NCI-H2081 (cell line): ENCODE measurements at places on chromosomes 11 and 22.

GRCh38 chr11:19939415-19939929 is 220.8 kb downstream of the DBX1 start:
- DNase-seq, result no peak

- no peak for DNase-seq
These were observed 12.1 kb downstream of the MTNR1B start for GRCh38 chr11:92981508-92982043.

GRCh38 chr11:88363648-88364065 is 26.1 kb upstream of the CTSC start:
- DNase-seq, result no peak

DNA sequence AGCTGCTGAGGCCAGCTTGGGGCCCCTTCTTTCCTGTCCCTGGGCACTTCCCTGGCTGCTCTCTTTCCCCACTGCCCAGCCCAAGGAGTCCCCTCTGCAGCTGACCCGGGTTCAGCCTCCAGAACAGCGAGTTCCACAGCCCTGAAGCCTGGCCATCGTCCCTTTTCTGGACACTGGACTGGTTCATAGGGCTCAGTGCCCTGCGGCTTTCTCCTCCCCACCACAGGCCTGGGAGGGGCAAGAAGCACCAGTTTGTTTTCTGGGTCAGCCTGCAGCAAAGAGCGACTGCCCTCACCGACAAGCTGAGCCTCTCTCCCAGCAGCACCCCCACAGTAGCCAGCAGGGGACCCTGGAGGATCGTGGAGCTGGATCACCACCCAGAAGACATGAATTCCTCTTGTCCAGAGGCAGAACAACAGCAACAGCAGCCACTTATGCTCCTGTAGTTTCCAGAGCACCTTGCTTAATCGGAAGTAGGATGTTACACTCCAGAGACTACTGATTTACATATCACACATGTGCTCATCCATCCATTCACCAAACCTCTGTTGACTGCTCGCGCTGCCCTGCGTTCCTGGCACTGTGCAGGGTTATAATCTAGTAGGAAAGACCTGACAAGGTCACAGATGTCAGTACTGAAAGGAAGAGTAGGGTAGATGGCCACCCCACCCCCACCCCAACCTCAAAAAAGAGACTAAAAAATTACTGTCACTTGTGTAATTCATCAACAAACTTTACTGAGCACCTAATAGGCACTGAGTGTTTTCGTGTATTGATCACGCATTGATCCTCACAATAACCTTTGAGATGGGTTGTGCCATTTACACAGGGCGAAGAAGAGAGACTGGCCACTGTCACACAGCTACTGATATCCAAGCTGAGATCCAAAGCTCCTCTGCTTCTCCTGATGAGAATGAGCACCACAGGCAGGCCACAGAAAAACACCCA is 13.0 kb upstream of the CXCR5 start:
- no peak for DNase-seq

DNA sequence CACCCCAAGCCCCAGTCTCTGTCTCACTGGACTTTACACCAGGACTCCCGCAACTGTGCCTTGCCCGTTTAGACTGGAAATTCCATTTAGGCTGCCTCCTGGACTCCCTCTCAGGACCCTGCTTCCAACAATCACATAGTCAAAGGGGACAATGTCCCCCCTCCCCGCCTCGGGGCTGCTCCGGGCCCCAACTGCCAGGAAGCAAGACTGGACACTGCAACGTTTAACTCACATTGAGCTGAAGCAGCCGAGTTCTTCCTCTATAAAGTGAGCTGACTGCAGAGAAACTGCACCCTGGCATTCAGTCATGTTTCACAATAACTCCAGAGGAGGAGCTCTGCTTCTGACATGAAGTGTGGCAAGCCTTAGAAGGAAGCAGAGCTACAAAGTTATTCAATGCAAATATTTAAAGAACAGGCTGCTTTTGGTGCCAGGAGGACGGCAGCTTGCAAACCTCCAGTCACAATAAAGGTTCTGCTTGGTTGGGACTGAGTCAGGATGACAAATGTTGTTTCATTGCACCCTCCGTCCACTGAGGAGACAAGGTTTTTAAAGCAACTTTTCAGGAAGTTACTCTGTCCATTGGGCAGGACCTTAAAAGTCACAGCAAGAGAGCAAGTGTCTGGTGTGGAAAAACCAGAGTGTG is 19.9 kb downstream of the PACSIN2 start:
- no peak for DNase-seq

- no peak for DNase-seq
These were observed 494.5 kb upstream of the LARGE1 start for GRCh38 chr22:34414467-34415440.
